ENCODE measurements at places on chromosomes 5 and 9.

DNA sequence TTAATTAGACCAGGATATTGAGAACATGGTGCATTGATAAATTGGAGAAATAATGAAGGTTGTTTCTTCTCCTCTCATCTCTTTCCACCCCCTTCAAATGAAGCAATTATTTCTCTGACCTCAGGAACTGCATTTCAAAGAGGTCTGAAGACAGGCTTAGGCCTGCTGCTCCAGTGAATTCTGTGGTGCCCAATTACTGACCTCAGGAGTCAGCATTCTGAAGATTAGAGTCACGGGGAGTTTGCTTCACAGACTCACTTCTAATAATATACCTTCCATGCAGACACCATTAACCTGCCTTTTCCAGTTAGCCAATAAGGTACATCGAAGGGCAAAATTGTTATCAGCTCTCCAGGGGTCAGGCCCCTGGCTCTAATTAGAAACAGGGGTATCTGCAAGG lies 270.9 kb downstream of the GAS1 start:
- no peak for DNase-seq

DNA sequence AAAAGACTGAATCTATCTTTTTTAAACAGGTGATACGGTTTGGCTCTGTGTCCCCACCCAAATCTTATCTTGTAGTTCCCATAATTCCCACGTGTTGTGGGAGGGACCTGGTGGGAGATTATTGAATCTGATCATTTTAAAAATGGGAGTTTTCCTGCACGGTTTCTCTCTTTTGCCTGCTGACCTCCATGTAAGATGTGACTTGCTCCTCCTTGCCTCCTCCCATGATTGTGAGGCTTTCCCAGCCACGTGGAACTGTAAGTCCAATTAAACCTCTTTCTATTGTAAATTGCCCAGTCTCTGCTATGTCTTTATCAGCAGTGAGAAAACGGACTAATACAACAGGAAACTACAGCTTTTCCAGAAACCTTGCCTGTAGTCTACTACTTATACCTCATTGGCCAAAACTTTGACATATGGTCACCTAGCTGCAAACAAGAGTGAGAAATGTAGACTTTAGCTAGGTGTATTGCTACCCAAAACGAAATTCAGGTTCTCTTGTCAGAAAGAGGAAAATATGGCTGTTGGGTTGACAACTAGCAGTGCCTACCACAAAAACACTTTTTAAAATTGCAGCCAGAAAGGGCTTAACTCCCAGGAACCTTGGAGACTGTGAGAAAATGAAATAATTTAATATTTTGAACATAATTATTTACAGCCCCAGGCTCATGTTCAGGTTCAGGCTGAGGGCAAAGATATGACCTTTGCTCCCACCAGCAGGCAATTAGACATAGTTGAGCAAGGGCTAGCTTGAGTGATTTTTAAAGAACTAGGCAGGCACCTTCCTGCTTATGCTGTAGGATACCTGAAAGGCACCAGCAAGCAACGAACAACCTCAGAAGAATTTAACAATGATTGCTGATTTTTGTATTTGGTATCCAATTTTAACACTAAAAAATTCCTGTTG lies 7.4 kb upstream of the AGGF1 start:
- no peak for DNase-seq

GRCh38 chr5:154287136-154287535 lies 96.6 kb downstream of the GALNT10 start:
- peak; percentile 92 for DNase-seq

DNA sequence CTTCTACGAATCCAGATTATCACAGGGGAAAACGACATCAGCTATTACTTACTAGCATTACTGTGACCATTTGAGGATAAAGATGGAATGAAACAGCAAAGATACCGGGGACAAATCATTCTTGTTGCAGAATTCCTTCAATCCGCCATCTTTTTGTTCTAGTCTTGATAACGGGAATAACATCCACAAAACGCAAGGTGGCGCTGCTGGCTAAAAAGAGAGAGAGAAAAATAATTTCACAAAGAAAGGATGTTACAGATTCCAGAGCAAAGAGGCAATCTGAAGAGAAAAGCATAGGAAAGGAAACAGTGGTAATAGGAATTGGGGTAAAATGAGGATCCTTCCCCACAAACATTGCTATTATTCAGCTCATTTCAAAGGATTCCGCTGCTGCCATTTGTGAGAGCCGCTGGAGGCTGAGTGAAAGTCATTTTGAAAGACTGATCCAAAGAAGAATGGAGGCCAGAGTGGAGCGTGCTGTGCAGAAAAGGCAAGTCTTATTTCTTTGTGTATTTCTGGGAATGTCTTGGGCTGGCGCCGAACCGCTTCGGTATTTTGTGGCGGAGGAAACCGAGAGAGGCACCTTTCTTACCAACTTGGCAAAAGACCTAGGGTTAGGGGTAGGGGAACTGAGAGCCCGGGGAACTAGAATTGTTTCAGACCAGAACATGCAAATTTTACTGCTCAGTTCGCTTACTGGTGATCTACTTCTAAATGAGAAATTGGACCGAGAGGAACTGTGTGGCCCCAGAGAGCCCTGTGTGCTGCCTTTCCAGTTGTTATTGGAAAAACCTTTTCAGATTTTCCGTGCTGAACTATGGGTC lies at the start of gene PCDHB7:
PCDHB7 (plus strand) TSS at position 264 of the 824 bp plus-strand sequence; CDS start at position 456, 192 bp downstream.
- DNase-seq, result peak; percentile 17

GRCh38 chr5:90475436-90475980 lies 844 bp downstream of the POLR3G start:
- no peak for DNase-seq

GRCh38 chr5:163712011-163712410 lies 206.6 kb downstream of the MAT2B start:
- no peak for DNase-seq

DNA sequence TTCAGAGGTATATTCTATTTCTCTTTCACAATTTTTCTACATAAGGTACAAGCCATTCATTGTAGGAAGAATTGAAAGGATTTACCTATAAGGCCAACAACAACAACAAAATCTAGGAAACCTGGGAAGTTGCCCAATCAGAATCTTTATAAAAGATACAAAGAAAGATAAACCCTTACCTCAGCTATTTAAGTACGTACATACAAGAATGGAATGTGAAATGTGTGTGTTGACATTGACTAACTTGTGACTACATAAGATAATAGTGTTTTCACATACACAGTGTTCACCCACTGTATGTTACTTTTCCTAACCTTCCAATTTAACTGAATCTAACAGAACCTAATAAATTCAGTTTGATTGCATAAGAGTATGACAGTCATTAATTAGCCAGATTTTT lies 154.1 kb downstream of the ADAMTS6 start:
- peak; percentile 65 for DNase-seq

- DNase-seq, result no peak
Measured at GRCh38 chr9:4973902-4974301, 11.2 kb upstream of the JAK2 start.

DNA sequence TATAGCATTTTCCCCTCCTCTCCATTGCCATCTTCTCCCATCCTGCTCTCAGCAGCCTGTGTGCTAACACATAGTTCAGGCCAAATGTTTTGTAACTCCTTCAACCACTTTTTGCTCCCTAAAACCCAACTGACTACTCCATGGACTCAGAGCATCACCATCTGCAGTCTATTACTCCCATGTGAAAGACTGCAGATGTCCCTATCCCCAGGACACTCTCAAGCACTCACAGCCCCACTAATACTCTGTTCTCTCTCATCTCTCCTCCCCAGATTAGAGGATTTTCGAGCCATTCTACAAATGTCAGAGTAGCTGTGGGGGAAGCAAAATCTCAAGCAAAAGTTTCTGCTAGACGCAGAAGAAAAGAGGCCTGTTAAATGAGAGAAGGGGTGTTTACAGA lies 99.3 kb downstream of the ITGA1 start:
- no peak for DNase-seq

GRCh38 chr9:128383791-128384190 lies 12.6 kb downstream of the URM1 start:
- no peak for DNase-seq

DNA sequence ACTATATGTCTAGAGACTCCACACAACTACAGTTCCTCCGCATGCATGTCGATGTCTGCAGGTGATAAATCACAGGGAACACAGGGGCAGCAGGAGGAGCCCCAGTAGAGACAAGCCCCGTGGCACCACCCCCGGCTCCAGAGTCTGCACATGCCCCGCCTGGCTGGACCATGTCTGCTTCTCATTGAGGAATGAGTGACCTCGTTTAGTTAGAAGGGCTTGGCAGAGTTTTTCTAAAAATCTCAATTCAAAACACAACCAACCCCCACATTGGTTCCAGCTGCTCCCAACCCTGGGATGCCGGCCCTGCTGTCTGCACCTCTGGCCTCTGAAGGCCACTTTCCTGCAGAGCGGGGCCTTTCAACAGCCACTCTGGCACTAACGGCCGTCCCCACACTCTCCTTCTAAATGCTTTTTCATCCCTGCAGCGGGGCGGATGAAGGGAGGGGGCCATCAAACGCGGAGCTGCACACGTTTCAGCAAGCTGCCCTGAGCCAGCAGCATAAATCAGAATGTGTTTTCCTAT lies 106.3 kb downstream of the ROR2 start:
- no peak for DNase-seq

DNA sequence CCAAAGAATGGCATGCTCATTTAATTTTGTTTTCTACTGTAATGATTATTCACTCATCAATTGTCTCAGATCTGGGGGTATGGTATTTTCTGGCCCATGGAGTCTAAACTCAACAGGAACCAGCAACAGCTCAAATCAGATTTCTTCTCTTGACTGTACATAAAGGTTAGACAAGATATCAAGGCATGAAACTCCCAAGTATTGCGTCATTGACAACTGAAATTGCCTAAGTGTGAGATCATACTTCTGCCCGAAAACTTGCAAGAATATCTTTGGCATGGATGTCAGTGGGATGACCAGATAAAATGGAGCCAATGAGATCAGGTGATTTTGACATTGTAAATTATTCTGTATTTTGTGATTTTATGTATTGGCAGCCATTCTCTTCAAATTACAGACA lies 141.7 kb upstream of the STK32A start:
- peak; percentile 5 for DNase-seq

GRCh38 chr9:16039218-16039987 lies 486.6 kb downstream of the CCDC171 start:
- peak; percentile 61 for DNase-seq

GRCh38 chr9:34505370-34506120 lies 17.2 kb downstream of the ENHO start:
- no peak for DNase-seq

- DNase-seq, result no peak
Measured at GRCh38 chr9:137809040-137809576, 68.5 kb upstream of the CACNA1B start.

- DNase-seq, result peak; percentile 67
Measured at GRCh38 chr9:91421971-91422757, 1.5 kb downstream of the NFIL3 start.

GRCh38 chr9:35700031-35700430 lies 10.3 kb upstream of the TPM2 start:
- no peak for DNase-seq

- DNase-seq, result no peak
Measured at GRCh38 chr9:137149942-137150616, 11.1 kb downstream of the GRIN1 start.

DNA sequence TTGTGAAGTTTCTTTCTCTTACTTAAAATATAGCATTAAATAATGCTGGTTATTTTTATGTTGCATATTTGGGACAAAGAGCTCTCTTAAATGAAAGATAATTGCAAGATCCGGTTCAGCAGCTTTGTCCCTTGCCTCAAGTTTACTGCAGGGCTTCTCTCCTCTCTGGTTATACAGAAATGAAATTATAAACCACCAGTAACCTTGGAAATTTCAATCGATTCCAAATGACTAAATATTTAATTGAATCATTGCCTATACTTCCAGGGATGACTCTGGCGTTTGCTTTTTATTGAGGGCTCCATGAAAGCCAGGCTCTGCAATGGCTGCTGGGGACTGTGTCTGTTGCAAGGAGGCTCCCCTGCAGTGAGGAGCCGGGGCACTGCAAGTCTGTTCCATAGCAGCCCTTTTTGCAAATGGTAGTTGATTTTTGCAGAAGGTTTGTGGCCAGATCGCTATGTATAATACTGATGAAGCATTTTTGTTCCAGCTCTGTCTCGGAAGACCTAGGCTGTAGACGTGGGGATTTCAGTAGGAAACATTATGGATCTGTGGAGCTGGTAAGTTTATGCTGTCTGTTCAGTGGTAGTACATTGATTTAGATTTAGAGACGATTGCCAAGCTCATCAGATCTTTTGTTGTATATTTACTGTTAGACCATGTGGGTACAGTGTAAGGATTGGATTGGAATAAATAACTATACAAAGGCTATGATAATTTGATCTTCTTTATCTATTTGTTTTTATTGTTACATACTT lies at the start of gene GARNL3:
GARNL3 (plus strand) TSS at position 313 of the 758 bp plus-strand sequence; CDS start at position 417, 104 bp downstream.
- no peak for DNase-seq

DNA sequence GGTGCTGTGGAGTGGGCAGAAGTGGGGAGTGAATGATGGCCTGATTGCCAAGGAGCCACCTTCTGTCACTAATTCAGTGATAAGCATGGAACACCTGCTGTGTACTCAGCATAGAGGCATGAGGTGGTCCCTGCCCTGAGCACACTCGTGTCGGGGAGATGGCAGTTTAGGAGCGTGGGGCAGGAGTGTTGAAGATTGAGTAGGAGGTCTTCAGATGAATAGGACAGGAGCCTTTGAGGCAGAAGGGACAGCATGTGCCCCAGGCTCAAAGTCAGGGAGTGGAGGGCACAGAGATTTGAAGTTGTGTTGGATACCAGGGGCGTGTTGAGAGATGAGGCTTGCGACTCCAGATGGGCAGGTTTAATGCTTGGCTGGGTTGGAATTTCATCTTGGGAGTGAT lies 55.0 kb downstream of the ZNF618 start:
- DNase-seq, result no peak

- DNase-seq, result peak; percentile 6
Measured at GRCh38 chr9:111094958-111095357, 56.7 kb upstream of the LPAR1 start.

DNA sequence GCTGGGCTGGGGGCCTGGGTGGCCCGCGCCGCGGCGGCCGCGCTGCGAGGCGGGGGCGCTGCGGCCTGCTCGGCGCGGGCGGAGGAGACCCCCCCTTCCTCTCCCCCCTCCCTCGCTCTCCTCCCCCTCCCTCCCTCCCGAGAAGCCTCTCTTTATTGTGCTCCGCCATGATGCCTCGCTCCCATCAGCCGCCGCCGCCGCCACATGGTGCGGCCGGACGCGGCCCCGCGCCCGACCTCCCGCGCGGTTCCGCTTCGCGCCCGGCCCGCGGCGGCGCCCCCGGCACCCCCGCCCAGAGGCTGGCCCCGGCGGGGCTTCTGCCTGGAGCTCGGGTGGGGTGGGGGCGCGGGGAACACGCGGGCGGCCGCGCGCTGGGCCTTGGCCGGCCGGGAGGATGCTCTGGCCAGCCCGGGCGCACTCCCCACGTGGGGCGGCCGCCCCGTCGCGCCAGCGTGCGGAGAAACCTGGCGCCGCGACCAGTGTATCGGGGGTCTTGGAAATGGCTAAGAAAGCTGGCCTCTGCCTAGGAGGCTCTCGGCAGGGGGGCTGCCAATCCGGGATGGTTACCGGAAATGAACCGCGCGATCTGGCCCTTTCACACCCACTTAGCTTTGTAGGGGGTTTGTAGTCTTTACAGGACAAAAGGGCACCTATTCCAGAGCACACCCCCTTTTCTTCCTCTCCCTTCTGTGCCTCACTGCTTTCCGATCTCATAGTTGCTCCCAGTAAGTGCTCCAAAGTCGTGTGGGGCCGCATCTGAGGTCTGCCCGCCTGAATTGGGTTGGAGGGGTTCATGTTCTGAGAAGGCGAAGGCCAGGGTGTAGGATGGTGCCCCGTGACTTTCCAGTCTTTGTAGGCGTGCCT lies 1.0 kb downstream of the SET start:
- DNase-seq, result peak; percentile 69

Data from fibroblast of skin of right biceps (primary cell).